ENCODE measurements at places on chromosomes 4 and X. TPM values are rescaled to one million over a fixed set of nuclear protein-coding genes. Genes with fewer than 3 reads are reported as not detected.

GRCh38 chr4:133320576-133321170 is 171.6 kb downstream of the PCDH10 start:
- no peak for DNase-seq

DNA sequence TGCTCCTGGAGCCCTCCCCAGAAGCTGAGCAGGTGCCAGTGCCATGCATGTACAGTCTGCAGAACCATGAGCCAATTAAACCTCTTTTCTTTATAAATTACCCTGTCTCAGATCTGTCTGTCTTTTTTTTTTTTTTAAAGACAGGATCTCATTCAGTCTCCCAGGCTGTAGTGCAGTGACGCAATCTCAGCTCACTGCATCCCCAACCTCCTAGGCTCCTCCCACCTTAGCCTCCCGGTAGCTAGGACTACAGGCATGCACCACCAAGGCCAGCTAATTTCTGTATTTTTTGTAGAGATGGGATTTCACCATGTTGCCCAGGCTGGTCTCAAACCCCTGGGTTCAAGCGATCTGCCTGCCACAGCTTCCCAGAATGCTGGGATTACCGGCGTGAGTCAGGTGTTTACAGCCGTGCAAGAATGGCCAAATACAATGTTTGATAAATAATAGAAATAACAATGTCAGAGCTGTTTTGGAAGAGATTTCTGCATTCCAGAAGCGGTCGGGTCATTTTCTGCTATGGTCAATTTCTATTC is 68.8 kb downstream of the SLC2A9 start:
- DNase-seq, result no peak

GRCh38 chrX:30219372-30219771 is 4.0 kb downstream of the MAGEB2 start:
- no peak for DNase-seq

DNA sequence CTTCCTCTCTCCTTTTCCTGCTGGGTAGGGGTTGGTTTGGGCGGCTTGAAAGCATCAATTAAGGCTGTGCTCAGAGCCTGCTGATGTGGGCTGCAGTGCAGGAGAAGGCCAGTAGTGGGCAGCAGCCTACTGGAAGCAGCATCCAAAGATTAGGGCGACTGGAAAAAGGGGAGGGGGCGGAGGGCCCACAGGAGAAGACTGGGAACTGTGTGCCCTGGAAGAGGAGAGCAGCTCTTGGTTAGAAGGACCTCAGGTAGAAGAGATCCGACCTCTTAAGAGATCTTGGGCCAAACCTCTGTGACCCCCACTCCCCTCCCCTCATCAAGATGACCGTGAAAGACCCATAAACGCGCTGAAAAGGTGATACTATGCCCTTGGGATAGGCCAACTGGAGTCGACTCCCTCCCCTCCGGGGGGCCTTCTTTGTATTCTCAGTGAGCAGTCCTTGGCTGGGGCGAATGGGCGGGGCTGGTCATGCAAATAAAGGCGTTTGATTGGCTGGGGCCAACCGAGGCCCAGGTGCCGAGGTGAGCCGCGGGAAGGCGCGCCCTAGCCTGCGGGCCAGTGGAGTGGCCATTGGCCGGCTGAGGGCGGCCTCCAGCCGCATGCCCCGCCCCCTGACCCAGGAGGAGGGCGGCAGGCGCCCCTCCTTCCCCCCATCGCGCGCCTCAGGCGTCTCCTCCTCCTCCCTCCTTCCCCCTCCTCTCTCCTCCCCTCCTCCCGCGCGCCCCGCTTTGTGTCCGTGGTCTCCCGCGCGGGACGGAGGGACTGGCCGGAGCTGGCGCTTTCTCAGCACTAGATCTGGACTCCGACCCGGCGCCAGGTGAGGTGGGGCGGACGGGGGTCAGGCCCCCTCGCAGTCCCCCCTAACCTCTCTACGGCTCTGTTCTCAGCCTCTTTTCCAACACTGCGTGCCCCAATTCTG is 10.1 kb downstream of the DLG3 start:
- no peak for DNase-seq

DNA sequence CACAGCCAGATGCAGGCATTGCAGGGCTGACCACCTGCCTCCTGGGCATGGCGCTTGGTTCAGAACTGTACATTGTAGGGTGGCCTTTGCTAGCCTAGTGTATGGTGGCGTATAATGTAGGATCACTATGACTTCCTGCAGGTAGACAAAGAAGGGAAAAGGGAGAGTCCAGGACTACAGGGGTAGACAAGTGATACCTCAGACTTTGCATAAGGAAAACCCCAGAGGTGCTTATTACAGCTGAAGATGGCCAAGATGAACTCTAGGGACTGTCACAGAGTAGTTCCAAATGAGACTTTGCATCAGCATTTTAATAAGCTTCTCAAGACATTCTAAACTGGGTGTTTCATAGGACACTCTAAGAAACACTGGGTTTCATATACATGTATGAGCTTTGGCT is 116.4 kb upstream of the PUDP start:
- no peak for DNase-seq

GRCh38 chr4:24094726-24095125 is 204.9 kb upstream of the PPARGC1A start:
- DNase-seq, result no peak

Gene GYG2
- 15.7 TPM for total RNA-seq

DNA sequence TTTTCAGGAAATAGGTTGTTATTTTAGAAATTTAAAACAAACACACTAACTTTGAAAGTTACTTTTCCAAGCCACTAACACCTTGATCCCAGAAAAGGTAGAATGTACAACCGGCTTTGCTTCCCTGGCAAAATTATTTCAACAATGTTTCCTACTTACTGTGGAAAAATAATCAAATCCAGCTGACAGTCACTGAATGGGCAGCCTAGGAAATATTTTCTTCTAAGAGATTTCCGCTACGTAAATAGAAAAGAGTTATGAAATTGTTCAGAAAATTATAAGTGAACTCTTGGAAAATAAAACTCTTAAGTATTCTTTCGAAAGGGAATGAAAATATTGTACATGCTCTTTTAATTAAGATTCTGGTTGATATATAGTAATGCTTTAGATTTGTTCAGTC is 195.7 kb downstream of the GASK1B start:
- DNase-seq, result no peak

- DNase-seq, result no peak
Measured at GRCh38 chr4:33940281-33940680, 2304.0 kb downstream of the ARAP2 start.

DNA sequence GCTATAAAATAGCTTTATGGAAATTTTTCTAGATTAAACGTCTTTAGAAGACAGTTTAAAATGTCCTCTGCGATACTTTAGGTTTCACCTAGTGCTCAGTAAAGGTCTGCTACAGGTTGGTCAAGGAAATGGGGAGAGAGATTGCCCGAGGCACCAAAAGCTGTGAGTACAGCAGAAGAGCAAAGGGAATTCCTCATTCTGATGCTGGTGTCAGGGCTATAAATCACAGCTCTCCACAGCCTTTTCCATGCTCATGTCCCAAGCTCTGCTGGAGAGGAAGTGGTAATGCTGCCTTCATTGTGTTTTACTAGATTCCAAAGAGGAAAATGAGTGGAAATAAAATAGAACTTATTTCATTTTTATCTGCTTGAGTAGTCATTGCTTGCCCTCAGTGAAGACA is 2060.4 kb downstream of the ARAP2 start:
- DNase-seq, result no peak

Gene C1QTNF7
- total RNA-seq, result 12.0 TPM

Gene XAGE2
- total RNA-seq, result not detected

Gene RENBP
- 4.2 TPM for total RNA-seq

Gene SMIM31
- total RNA-seq, result not detected

DNA sequence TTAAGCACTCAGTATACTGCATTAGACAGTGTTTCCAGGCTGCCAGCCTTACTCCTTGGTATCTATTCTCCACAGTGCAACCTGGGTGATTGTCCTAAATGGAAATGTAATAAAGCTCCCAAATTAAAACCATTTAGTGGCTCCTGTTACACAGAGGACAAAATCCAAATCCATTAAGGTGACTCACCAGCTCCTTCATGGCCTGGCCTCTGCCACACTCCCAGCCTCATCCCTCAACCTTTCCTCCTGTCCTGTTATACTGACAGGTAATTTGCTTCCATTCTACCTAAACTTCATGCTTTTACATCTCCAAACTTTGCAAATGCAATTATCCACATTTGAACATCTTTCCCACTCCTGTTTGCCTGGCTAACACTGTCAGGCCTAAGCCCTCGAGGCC is 140.3 kb downstream of the INPP4B start:
- no peak for DNase-seq

Gene FRG2
- not detected for total RNA-seq

Gene PIN4
- 12.0 TPM for total RNA-seq

- no peak for DNase-seq
Measured at GRCh38 chrX:109268340-109268739, 213.5 kb downstream of the GUCY2F start.

Gene PNMA6F
- total RNA-seq, result not detected

Gene C4orf50
- 0.49 TPM for total RNA-seq

DNA sequence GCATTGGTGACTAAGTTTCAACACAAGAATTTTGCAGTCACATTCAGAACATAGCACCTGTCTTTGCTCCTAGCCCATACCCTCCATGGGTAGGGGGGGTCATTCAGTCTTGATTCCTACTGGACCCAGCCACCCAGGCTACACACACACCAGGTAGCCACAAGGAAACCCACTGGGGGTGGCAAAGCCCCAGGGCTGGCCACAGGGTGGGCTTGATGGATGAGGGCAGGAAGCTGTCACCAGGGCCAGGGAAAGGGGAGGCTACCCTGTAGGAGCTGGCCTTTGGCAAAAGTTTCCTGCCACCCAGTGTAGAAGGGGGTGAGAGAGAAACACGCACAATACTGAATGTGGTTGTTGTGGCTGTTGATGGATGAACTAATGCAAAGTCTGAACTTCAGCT is 74.5 kb upstream of the NKX1-1 start:
- no peak for DNase-seq

DNA sequence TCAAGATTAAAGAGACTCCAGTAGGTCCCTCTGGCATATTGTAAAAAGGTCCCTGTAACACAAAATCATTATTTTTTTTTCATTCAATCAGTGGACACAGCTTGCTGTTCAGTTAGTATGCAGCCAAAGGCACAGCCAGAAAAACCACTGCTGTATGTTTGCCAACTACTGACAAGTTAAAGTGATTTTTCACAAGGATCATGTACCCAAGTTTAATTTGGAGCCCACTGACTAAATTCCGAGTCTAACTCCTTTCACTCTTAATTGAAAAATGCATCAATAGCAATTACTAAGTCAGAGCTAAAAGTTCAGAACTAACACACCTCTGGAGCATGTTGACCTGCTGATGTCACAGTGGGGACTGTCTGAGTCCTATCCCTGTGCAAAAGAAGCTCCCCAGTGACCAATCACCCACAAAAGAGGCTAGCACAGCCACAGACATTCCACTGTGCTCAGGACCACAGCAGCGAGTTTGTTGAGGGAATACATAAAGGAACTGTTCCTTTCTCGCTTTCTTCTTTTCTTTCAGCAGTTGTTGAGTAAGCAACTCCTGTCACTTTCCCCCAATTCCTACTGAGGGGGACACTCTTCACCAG is 60.4 kb downstream of the STX18 start:
- DNase-seq, result no peak

DNA sequence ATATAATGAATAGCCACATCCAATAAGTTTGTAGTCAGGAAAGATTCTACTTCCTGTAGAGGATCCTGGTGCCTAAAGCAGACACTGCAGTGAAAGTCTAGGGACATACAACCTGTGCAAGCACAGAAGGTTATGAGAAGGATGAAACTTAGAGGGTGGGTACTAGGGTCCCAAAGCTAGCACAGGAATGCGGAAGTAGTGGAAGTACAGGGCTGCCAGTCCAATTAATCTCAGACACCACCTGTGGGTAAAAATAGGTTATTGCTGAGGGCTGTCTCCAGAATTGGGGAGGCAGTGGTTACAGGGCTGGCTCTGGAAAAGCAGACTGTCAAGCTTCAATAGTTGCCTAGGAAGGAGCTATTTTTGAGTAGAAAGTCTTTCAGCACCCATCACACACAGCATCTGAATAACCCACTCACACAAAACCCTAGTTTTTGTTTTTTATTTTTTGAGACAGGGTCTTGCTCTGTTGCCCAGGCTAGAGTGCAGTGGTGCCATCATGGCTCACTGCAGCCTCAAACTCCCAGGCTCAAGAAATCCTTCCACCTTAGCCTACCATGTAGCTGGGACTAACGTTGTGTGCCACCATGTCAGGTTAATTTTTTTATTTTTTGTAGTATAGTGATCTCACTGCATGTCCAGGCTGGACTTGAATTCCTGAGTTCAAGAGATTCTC is 50.8 kb upstream of the ELF2 start:
- no peak for DNase-seq

GRCh38 chr4:16213121-16213520 is 13.2 kb downstream of the TAPT1 start:
- DNase-seq, result no peak

DNA sequence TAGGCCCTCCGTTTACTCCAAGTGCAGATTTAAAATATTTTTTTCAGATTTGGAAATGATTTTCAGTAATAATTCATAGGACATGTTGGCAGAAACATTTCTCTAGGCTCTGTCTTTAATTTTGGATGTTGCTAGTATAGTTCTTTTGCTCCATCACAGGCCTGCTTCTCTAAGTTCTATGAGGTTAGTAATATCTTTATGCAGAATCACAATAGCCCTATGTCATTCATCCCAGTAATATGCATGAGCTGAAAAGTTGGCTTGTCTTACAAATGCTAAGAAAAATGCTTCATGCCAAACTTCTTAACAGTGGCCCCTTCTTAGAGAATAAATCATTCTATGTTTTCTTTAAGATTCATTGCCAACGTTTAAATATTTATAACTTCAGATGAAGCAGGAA is 148.3 kb upstream of the TLL1 start:
- no peak for DNase-seq

Gene IL21
- not detected for total RNA-seq

Gene CLCN5
- total RNA-seq, result 4.9 TPM

GRCh38 chr4:67035986-67036385 is 509.3 kb downstream of the CENPC start:
- no peak for DNase-seq

Gene PAGE2B
- total RNA-seq, result not detected

GRCh38 chrX:679291-679979 is 48.8 kb downstream of the SHOX start:
- no peak for DNase-seq

Gene RFC1
- 33.9 TPM for total RNA-seq

DNA sequence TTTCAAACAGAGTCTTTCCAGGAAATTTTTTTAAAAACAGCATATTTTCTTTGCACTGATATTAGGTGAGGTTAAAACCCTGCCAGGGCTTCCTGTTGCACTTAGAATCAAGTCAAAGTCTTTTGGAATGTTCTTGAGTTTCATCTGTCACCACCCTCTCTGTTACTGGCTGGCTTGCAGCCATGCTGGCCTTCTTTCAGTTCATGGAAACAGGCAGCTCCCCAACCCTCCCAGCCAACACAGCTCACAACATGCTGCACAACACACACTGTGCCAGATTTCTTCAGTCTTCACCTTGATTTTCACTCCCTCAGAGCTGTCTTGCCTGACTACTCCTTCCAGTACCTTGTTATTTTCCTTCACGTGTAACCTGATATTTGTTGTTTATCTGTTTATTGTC is 129.5 kb downstream of the KCNIP4 start:
- no peak for DNase-seq

DNA sequence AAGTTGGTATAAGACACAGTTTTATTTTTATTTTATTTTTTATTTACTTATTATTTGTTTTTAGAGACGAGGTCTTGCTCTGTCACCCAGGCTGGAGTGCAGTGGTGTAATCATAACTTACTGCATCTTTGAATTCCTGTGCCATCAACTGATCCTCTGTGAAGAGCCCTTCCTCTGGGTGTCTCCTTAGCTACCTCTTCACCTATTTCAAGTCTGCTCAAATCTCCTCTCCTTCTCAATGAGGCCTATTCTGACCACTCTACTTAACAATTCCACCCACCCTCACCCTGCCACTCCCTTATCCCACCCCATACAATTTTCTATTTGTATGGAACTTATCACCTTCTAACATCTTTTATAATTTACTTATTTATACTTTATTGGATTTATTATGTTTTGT is 183.4 kb downstream of the PPP3CA start:
- no peak for DNase-seq
